ENCODE measurements at places on chromosomes 11 and 22.
A peak's percentile ranks its signal among the peaks of the same experiment; 100 is the strongest.

GRCh38 chr11:35714882-35715627, 52.5 kb downstream of the TRIM44 start:
- no peak for DNase-seq

DNA sequence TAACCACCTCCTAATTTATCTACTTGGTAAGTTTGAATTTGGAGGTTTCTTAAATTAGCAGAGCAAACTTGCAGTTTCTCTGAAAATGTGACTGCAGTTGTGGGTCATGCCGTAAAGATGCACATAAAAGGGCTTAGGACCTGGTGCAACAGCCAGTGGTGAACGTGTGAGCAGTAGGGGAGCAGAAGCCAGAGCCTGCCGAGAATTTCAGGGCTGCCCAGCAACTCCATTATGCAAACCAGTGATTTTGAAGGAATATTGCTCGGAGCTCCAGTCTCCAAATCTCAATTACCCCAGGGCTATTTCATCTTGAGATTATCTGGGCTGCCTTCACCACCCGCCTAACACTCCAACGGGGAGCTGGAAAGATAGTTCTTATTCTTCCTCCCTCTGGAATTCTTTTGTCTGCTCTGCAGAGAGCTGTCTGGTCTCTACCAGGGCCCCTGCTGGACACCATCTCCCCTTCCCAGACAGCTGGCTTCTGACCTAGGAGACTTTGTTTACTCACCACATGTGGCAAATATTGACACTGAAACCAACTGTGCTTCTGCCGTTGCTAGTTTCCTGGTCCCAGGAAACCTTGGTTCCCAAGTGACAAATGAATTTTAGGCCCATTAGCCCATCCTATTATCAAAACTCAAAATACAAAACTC, 93.9 kb downstream of the DSCAML1 start:
- DNase-seq = no peak

- DNase-seq = no peak
Observed at GRCh38 chr11:35007277-35007676, 90.9 kb downstream of the PDHX start.

- no peak for DNase-seq
Observed at GRCh38 chr11:126992065-126992803, 8.3 kb downstream of the KIRREL3 start.

DNA sequence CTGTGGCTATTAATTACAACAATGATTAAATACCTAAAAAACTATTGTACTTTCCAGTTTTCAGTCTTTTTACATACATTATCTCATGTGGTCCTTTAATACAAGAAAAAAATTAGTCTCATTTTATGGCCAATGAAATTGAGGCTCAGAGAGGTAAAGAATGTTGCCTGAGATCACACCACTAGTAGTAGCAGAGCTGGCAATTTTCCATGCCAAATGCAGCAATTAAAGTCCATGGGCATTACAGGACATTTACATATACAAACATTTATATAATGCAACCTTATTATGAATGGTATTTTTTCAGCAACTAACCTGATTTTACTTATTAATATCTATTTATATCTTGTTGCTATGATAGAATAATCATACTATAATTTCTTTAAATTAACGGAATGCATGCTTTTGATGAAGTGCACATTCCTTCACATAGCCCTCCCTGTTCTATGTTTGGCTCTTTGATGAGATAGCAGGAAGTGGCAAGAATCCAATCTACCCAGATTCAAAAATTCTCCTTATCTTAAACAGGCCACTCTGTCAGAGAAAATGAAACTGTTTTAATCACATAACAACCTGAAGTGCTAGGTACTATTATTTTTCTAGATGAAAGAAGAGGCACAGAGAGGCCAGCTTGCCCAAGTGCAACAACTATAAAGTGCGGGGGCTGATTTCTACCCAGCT, 120.9 kb upstream of the LDLRAD3 start:
- no peak for DNase-seq

DNA sequence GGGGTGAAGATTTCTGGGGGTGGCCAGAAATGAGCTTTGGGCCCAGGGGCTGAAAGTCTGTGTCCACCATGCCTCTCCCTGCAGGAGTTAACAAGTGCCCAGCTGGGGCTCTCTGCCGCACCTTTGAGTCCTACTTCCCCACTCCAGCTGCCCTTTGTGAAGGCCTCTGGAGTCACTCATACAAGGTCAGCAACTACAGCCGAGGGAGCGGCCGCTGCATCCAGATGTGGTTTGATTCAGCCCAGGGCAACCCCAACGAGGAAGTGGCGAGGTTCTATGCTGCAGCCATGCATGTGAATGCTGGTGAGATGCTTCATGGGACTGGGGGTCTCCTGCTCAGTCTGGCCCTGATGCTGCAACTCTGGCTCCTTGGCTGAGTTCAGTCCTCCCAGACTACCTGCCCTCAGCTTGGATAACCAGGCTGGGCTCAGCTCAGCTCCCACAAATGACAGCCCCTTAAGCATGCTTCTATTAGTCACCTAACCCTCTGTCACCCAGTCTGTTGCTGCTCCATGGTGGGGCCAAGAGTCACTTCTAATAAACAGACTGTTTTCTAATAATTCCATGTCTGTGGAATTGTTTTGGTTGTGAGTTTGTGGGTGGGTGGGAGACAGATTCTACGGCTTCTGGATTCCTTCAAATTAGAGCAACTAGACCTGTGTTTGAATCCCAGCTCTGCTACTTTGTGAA, 3.0 kb upstream of the INPPL1 start:
- no peak for DNase-seq

DNA sequence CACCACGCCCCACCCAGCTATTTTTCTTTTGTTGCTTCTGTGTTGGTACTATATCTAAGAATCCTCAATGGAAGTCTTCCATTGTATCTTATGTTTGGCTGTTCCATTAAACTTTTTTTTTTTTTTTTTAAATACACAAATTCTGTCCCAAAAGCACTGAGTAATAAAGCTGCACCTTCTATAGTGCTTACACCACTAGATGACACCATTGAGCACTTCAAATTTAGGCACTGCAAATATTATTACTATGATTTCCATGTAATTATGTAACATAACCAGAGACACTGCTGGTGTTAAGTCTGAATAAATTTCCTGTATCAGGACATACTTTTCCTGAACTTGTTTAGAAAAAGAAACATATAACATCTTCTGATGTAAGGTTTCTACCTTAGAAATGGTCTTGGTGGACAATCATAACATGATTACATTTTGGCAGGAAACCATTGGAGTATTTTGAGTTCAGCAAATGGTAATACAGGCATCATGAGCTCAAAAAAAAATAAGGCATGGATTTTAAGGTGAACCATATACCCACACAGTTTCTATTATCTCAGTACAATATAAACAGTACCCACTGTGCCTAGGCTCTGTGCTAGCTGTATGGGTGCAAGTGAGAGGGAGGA, 110.5 kb downstream of the ATG16L2 start:
- DNase-seq = peak; percentile 28

DNA sequence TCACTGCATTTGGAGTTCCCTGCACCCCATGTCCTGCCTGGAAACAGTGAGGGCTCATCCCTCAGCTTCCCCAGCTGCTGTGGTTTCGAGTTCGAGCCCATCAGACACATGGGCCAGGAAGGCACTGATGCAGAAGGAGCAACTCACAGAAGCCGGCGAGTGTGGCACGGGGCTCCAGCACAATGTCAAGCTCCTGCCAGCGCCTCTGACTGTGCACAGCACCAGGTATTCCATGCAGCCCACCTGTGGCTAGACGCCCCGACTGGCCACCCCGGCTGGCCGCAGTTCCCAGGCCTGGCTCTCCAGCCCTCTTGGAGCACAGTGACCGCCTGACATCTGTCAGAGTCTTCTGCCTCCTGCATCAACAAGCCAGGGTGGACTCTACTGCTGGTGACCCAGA, 419.4 kb downstream of the SHANK2 start:
- no peak for DNase-seq

Measured in CD4-positive, alpha-beta T cell treated with Interleukin-4 for 4 hours (primary cell).